Right ventricle myocardium inferior (tissue), 1 donor: ENCODE measurements at places on chromosomes 3 and 15. TPM values are rescaled to one million over a fixed set of nuclear protein-coding genes. Genes with fewer than 3 reads are reported as not detected.

DNA sequence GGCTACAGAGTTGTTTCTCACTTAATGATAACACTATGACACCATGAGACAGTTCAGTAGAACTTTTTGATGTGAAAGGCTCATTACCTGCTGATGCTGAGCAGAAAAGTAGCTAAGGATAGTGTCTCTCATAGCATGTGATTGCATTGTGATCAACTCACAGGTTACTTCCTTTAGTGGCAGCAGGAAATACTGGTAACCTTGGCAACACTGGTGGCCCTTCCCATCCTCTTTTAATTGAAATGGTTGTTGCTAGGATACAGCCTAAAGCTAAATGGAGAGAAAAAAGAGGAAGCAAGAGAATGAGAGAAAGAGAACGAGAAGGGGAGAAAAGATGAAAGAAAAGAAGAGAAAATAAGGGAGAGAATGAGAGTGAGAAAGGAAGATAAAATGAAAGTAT is 204.7 kb upstream of the GAP43 start:
- DNase-seq: no peak

DNA sequence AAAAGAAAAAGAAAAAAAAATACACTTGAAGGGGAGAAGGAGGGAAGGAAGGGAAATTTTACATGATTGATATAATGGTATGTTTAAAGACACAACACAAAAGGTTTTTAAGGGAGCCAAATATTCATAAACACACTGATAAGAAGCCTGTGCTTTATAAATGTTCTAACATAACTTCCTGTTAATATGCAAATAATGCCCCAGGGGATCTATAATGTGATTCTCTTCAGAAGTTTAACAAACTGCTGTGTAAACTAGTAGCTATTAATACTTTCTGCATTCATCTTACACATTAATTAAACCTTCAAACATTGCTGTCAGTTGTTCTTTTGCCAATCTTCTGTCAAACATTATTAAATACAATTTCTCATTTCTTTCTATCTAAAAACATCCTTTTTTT is 231.6 kb downstream of the TJP1 start:
- DNase-seq: no peak

The TGM5 gene
- total RNA-seq: not detected

- no peak for DNase-seq
Measured at GRCh38 chr3:138933981-138934691, 12.8 kb downstream of the FOXL2 start.

GRCh38 chr15:69120732-69121131 is 39.7 kb upstream of the GLCE start:
- DNase-seq: no peak

DNA sequence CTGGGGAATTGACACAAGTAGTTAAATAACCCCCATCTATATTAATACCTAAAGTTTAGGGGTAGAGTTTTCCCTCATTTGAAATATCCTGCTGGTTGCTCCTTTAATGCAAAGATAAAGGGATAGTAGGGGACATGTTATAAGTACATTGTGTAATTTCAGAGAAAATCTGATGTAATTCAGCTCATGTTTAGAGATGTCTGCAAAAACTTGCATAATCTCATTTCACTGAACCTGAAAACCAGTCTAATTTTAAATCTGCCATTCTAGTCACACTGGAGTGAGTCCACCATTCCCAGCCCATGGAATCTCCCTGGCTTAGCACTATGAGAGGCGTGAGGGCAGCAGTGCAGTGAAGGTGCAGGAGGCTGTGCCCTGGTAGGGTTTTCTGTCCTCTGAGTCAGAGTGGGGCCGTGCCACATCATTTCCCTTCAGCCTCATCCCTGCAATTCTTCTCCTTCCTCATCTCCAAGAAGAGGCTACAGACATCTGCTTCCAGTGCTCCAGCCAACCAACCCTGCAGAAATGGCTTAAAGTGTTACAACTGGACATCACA is 246.3 kb upstream of the UMPS start:
- no peak for DNase-seq

DNA sequence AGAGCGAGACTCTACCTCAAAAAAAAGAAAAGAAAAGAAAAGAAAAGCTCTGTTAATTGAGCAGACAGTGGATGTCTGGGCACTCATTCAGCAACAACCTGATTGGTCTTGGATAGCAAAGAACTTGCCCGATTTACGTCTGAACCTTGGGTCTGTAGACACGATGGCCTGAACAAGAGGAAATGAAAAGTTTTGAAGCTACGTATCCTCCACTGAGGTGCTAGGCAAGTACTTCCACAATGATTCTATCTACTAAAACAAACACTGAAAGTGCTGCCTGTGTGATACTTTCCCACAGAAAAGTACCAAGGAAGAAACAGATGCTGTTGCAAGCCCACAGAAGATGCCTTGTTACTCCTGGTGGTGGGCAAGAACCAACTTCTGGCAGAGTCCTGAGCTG is 21.8 kb upstream of the MUSTN1 start:
- no peak for DNase-seq

DNA sequence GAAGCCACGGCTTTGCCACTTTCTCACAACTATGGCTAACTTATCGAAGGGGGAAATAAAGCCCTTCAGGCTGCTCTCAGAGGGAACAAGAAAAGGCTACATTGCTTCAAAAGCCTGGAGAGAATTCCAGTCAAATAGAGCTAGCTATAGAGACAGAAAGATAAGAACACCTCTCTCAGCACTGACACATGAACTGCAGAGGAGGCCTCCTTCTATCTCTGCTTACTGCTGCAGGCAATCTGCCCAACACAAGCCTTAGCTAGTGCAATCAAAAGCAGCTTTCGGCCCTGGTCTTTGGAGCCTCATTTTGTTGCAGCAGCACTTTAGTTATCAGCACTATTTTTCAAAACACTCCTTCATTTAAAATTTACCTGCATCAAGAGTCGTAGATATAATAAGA is 118.4 kb upstream of the ROBO1 start:
- no peak for DNase-seq

- DNase-seq: peak; percentile 94
Measured at GRCh38 chr3:12994607-12995388, 78.4 kb downstream of the IQSEC1 start.

DNA sequence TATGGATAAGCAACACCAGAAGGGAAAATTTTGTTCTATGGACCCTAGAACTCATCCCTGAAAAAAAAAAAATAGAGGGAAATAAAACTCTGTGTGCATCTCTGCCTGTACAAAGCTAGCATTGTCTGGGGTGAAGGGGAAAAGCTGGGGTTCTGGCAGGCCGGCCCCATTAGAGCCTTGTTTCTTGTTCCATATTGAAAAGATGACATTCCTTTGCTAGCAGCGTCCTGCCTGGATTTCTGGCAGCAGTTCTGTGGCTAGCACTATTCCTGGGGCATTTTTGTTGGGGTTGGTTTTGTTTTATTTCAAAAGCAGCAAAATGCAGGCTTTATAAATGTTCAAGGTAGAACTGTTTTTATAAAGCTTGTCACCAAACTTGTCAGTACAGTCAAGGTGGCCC is 45.2 kb downstream of the RARB start:
- DNase-seq: no peak

GRCh38 chr3:142929109-142929508 is 34.4 kb downstream of the PAQR9 start:
- DNase-seq: no peak

- no peak for DNase-seq
Measured at GRCh38 chr15:98455904-98456303, 192.4 kb upstream of the IGF1R start.

DNA sequence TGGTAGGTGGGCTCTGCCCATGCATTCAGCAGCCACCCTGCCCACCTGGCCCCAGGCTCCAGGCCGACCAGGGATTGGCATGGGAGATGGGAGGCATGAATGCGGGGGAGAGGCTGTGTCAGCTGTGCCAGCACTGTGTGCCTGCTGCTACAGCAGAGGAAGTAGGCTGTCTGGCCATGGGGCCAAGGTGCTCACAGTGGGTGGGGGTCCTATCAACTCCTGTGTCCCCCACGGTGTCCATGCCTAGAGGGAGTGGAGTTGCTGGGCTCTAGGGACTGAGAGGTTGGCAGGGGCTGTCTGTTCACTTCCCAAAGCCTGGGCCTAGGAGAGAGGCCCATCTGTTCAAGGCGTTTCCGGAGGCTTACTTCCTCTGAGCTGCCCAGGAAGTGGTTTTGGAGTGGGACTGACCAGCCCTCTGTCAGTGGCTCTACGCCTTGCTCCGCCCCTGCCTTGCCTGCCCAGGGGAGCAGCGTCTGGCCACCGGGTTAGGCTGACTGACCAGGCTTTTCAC is 5.8 kb downstream of the PRKCD start:
- peak; percentile 90 for DNase-seq

GRCh38 chr15:91930092-91930491 is 76.6 kb downstream of the SLCO3A1 start:
- no peak for DNase-seq

GRCh38 chr15:70244978-70245542 is 147.3 kb upstream of the TLE3 start:
- no peak for DNase-seq

DNA sequence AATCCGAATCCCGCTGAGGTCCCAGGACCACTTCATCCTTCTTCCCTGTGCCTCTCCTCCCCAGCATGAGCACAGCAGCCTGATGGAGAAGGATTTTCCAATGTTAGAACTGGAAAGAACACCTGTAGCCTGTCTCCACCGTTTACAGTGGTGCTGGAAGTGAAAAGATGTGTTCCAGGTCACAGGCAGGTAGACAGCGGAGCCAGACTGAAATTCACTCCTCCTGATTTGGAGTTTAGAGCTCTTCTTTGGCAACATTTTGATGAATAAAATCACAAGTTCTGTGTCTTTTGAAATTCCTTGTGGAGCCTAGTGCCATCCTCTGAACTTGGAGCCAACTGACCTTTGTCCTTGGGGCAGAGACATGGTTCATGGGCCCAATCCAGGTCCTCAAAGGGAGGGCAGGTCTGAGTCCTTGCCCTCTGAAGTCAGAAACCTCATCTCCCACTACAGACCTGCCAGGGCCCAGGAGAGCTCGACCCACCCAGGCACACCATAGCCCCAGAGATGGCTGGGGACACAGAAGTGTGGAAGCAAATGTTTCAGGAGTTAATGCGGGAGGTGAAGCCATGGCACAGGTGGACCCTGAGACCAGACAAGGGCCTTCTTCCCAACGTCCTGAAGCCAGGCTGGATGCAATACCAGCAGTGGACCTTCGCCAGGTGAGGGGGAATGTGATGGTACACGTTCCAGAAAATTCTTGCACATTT is at the start of gene RTP3:
RTP3 (plus strand) TSS at position 421 of the 710 bp plus-strand sequence; CDS start at position 508, 87 bp downstream.
- DNase-seq: no peak

- DNase-seq: no peak
Measured at GRCh38 chr3:11220230-11220629, 52.0 kb upstream of the ATG7 start.

DNA sequence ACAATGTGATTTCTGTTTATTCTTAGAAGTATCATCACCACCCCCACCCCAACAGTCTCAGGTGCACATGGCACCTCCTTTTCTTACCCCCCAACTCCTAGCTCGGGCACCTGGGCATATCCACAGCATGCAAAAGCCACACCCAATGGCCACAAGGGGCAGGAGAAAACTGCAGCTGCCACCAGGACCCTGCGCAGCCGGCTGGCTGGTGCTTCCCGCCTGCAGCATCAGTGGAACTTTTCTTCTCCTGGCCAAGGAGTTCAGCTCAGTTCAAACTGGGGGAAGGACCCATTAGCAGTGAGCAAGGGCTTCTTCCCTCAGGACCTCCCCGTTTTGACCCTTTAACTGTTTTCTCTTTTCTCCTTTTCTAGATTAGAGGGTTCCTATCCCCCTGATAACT is 44.8 kb downstream of the TM4SF18 start:
- no peak for DNase-seq

DNA sequence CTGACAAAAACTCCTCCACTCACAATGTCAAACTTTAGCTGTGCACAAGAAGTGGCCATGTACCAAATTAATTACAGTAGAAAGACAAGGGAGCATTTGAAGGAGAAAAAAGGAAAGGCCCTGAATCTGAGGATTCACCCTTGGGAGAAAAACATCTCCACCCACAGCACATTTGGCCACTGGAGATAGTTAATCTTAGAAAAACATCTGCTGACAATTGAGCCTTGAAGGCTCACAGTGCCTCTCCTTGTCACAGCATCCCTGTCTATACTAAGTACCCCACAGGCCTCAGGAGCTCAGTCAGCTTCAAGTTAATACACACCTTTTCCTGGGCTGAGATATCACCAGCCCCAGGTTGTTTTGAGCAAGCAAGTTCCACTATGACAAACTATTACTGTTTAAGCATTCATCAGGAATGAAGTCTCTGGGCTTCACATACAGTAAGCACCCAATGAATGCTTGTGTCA is 78.1 kb upstream of the SETMAR start:
- no peak for DNase-seq

GRCh38 chr3:73401059-73401458 is 223.7 kb downstream of the PDZRN3 start:
- DNase-seq: no peak

- peak; percentile 57 for DNase-seq
Measured at GRCh38 chr3:28726840-28727239, 378.2 kb upstream of the AZI2 start.

The ERICH6 gene
- total RNA-seq: not detected

DNA sequence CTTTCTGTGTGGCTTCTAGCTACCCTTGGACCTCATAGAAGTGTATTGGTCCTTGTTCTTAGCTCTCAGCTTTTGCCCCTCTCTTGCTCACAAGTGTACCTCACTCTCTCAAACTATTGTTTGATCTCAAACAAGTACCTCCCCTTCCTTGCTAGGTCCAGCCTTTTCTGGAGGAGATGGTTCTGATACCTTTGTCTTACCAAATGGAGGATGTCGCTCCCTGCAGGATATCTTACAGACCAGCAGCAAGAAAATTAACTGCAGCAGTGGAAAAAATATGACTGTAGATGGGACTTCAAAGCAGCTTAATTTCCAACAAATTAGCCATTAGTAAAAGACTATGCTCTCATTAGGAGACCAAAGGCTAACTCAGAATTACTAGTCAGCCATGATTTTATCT is 388.1 kb upstream of the ROBO2 start:
- no peak for DNase-seq

DNA sequence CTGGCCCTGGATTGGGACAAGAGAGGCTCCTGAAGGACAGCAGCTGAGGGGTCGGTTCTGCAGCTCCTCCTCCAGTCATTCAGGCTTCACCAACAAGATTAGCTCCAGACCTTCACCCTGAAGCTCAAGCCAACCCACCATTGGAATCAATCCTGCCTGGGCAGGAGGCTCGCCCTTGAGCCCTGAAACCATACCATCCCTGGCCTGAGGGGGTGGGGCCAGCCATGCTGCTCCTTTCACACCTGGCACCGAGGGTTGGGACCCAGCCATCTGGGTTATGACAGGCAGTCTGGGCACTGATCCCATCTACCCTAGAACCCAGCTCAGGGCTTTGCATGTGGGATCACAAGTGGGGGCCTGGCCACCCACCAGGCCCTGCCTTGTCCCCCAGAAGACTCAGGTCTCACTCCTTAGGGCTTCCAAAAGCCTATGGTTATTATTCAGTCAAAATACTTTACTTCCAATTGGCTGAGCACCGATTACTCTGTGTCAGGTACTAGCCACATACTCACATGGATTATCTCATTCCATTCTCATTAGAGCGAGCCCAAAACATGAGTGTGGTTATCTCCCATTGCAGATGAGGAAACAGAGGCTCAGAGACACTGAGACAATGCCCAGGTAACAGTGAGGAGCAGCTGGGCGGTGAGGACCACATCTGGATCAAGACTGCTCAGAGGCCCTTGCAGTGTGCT is 3.1 kb downstream of the ABHD14B start:
- peak; percentile 37 for DNase-seq
